Uterine smooth muscle cell (primary cell): ENCODE measurements at places on chromosomes 7 and 10. TPM values are rescaled to one million over a fixed set of nuclear protein-coding genes. Genes with fewer than 3 reads are reported as not detected.

The AKR1C3 gene
- 26.7 and 31.2 TPM in 2 replicates for total RNA-seq

The FFAR4 gene
- not detected in 2 replicates for total RNA-seq

The PLEKHA1 gene
- 8.6 and 11.9 TPM in 2 replicates for total RNA-seq

The VPS37D gene
- total RNA-seq, result 3.3 and 9.2 TPM in 2 replicates

The CDC14C gene
- total RNA-seq, result not detected in 2 replicates

The MYO3A gene
- not detected in 2 replicates for total RNA-seq

The HMX3 gene
- not detected in 2 replicates for total RNA-seq

The LOXL4 gene
- total RNA-seq, result 39.8 and 129 TPM in 2 replicates

The EIF5AL1 gene
- 0.75 and 1.3 TPM in 2 replicates for total RNA-seq

The NPY gene
- total RNA-seq, result not detected in 2 replicates

The CAMK2B gene
- total RNA-seq, result under 0.01 TPM in 1 of 2 replicates, not detected in the other

The GOLGA7B gene
- under 0.01 TPM in 1 of 2 replicates, not detected in the other for total RNA-seq
